Left ventricle myocardium inferior (tissue), 1 donor: ENCODE measurements at places on chromosomes 5 and 9. TPM values are rescaled to one million over a fixed set of nuclear protein-coding genes. Genes with fewer than 3 reads are reported as not detected.

The SEC61B gene
- 39.8 TPM for total RNA-seq

The TAF11L10 gene
- not detected for total RNA-seq

The MSX2 gene
- total RNA-seq, result 2.3 TPM

The SHC3 gene
- total RNA-seq, result 0.96 TPM

The ENG gene
- 139 TPM for total RNA-seq

The SCGB3A2 gene
- not detected for total RNA-seq

The CSF1R gene
- 15.5 TPM for total RNA-seq

The ELOVL7 gene
- total RNA-seq, result 0.19 TPM

The CFAP90 gene
- not detected for total RNA-seq

The TXNDC15 gene
- 49.5 TPM for total RNA-seq

The CDH9 gene
- total RNA-seq, result not detected

The SLC6A7 gene
- total RNA-seq, result not detected

The SLC24A2 gene
- total RNA-seq, result not detected

The JAKMIP2 gene
- 0.41 TPM for total RNA-seq
